ENCODE measurements at places on chromosomes 16 and 17.

- DNase-seq = no peak
Observed at GRCh38 chr17:44584443-44584842, 27.2 kb downstream of the FZD2 start.

DNA sequence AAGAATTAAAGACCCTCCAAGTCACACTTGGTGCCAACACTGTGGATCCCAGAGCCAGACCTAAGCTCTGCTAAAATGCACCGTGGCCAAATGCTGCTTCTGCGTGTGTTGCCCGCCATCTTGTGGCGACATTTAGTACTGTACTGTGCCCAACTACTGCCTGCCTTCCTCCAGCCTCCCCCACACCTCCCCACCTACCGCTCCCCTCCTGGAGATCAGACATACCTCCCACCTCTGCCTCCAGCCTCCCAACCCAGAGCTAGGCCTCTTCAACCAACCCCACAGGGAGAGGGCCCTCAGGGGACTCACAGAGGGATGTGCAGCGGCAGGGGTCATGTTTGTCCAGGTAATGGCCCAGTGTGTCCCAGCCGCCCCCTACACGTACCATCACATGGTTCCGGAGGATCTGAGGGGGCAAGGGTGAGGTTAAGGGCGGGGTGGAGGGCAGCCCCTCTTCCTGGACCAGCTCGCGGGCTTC, 5.5 kb downstream of the GAS2L2 start:
- DNase-seq = peak; percentile 41

GRCh38 chr17:78558989-78559388, 18.2 kb downstream of the DNAH17 start:
- no peak for DNase-seq

DNA sequence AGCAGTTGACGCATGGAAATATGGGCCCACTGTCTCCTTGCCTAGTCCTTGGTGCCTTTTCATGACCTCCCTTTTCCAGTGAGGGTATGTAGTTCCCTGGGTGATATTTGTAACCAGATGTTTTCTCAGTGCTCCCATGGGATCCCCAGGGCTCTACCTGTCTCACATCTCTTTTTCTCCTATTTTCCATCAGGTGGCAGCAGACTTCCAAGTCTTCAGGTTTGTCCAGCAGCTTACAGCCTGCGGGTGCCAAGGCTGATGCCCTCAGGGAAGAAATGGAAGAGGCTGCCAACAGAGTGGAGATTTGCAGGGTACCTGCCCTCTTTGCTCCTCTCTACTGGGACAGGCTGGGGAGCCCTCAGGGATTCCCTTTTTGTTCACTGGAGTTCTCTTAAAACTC, 89.1 kb downstream of the ELAC2 start:
- no peak for DNase-seq

GRCh38 chr16:26521626-26522025, 545.1 kb upstream of the C16orf82 start:
- DNase-seq = no peak
